ENCODE measurements at places on chromosomes 12 and 14.

- DNase-seq = no peak
Measured at GRCh38 chr14:65962952-65963351, 523.2 kb upstream of the CCDC196 start.

GRCh38 chr14:56720703-56721460 lies 89.4 kb downstream of the OTX2 start:
- no peak for DNase-seq

DNA sequence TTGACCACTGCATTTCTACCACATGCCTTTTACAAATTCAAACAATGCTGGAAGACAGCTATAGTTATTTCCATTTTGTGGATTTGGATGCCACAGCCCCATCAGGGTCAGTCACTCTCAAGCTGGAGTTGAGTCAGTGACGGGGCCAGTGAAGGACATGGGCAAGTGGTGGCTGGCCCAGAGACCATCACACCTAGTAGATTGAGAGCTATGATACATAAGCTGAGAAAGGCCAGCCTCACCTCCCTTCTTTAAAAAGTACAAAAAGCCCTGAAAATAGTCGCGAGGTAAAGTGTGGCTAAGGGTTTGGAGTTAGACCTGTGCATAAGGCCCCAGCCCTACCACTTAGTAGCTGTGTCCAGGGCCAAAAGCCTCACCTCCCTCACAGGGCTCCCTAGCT lies 4.1 kb downstream of the KCTD10 start:
- no peak for DNase-seq

GRCh38 chr12:5577741-5578140 lies 145.8 kb downstream of the NTF3 start:
- DNase-seq = no peak

- no peak for DNase-seq
Measured at GRCh38 chr12:114762490-114763110, 78.6 kb upstream of the TBX3 start.

GRCh38 chr12:45234139-45234865 lies 18.4 kb downstream of the ANO6 start:
- no peak for DNase-seq

GRCh38 chr14:24130717-24131548 lies 474 bp downstream of the FITM1 start:
- DNase-seq = no peak

- no peak for DNase-seq
Measured at GRCh38 chr14:69808919-69809808, 12.1 kb upstream of the SLC10A1 start.

- no peak for DNase-seq
Measured at GRCh38 chr14:64503434-64504309, at the start of gene ZBTB25. Gene ZBTB25, minus strand, starts transcription at chr14:64503838. Its CDS starts 13,305 bp downstream, at chr14:64490533.

GRCh38 chr12:107912421-107913004 lies 138.0 kb downstream of the ASCL4 start:
- no peak for DNase-seq

GRCh38 chr12:54126029-54126695 lies 62.6 kb downstream of the SMUG1 start:
- DNase-seq = no peak

GRCh38 chr12:4051596-4051995 lies 178.4 kb upstream of the PARP11 start:
- no peak for DNase-seq

DNA sequence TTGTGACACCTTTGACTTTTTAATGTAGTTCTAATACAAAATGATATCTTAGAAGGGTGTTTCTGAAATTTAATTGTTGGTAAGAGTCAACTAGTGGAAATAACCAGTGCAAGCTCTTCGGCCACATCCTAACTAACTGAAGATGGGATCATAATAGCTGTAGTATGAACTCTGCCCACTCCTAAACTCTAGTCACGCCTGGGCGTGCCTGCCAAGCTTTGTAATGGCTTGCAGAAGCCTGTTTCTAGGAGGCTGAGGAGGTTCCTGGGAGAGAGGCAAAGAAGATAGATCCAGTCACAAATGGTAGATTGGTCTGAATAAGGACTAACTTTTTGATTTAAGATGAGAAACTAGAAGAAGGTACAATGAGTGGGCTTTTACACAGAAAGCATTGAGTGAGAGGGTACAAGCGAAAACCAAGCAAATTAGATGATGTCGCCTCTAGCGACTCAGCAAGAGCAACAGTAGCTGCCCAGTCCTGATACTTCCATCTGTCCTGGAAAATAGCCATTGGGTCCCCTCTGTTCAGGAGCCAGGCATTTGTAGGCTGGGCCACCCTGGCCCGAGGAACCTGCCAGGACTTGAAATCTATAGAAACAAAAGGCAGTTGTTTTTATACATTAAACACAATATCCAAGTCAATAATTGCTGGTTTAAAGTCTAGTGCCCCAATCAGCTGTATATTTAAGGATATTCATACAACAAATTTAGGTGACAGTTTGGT lies 148.8 kb downstream of the SLC38A4 start:
- DNase-seq = no peak

GRCh38 chr14:37115406-37115805 lies 57.0 kb downstream of the SLC25A21 start:
- no peak for DNase-seq

DNA sequence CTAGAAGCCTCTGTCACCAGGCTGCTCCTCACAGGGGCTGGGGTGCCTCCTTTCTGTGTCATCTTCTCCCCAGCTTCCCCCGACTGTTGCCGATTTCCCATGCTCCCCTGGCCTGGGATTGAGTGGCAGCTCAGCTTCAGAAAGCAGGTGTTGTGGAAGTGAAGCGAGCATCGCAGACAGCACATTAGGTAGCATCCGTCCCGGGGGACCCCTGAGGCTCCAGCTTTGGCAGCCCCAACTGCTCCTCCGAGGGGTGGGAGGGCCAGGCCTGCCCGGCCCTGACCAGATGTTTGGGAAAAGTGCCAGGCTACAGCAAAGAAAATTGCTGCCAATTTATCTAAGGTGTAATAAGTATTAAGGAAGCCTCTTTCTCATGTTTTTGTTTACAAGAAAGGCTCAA lies 1045.6 kb downstream of the BCL11B start:
- DNase-seq = no peak

DNA sequence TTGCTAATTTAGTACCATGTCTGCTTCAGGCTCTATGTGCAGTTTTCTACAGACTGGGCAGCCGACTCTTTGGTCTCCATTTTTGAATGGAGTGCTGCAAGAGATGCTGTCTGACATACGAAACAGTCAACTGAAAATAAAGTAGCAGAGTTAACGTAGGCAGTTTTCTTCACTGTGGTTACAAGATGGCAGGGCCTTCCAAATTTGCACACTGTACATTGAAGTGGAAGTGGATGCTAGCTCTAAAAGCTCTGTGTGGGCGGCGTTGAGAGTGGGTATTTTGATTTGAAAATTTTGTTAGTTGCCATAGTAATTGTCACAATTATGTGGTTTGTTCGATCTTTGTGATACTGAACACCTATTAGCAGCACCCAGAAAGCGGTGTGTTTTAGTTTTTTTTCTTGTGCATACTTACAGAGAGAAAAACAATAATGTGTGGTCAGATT lies 154.9 kb upstream of the ATP2B1 start:
- DNase-seq = no peak

- DNase-seq = no peak
Measured at GRCh38 chr12:8078398-8078797, 3.7 kb upstream of the NECAP1 start.

DNA sequence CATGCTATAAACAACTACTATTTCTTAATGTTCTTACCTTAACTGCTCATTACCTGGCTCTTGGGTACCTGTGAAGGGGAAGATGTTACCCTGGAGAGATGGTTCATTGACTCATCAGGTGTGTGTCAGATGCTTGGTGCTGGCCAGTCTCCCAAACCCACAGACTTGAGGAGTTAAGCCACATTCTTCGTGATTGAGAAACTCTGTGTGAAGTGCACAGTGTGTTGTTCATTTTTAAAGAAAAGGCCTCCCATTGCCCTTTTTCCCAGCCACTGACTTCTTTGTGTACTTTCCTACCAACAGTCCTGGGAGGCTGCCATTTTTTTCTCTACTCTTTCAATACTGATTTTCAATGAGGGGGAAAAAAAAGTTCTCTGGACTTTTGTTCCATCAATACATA lies 3.2 kb downstream of the MGST1 start:
- no peak for DNase-seq

- DNase-seq = no peak
Measured at GRCh38 chr12:56151672-56152131, 685 bp upstream of the MYL6B start.

GRCh38 chr14:98345161-98345560 lies 926.8 kb downstream of the BCL11B start:
- DNase-seq = no peak

GRCh38 chr14:54893151-54893760 lies 9.4 kb downstream of the GCH1 start:
- no peak for DNase-seq

- DNase-seq = no peak
Measured at GRCh38 chr12:28479683-28480082, 289.4 kb downstream of the CCDC91 start.

GRCh38 chr12:15757553-15758255 lies 31.5 kb downstream of the EPS8 start:
- DNase-seq = no peak

DNA sequence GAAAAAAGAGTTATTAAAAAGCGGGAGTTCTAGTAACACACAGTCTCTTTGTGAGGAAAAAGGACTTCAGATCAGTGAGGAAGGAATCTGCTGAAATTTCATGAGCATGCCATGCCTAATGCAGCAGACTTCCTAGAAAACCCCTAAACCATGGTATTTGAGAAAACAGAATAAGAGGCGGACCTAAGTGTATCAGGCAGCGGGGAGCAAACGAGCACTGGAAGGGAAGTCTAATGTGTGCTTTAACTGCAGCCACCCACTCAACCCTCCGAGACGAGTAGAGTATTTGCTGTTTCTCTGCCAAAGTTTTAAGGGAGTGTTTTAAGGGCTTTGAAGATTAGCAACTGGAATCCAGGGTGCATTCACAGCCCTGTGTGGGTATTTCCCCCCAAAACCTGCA lies 36.5 kb downstream of the ACADS start:
- DNase-seq = no peak

DNA sequence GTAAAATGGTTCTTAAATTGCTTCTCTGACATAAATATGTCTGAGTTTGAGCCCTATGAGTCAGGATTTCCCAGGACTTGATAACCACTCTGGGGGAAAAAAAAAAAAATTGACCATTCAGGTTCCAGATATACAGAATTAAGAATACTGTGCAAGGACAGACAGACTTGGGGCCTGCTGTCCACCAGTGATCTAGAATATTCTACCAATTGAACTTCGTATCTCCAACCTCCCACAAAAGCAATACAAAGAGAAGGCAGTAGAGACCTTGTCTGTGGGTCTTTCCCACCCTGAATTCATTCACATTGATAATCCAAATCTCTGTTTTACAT lies 4.1 kb downstream of the SINHCAF start:
- no peak for DNase-seq

- no peak for DNase-seq
Measured at GRCh38 chr14:74217672-74218448, 21.4 kb upstream of the VSX2 start.

DNA sequence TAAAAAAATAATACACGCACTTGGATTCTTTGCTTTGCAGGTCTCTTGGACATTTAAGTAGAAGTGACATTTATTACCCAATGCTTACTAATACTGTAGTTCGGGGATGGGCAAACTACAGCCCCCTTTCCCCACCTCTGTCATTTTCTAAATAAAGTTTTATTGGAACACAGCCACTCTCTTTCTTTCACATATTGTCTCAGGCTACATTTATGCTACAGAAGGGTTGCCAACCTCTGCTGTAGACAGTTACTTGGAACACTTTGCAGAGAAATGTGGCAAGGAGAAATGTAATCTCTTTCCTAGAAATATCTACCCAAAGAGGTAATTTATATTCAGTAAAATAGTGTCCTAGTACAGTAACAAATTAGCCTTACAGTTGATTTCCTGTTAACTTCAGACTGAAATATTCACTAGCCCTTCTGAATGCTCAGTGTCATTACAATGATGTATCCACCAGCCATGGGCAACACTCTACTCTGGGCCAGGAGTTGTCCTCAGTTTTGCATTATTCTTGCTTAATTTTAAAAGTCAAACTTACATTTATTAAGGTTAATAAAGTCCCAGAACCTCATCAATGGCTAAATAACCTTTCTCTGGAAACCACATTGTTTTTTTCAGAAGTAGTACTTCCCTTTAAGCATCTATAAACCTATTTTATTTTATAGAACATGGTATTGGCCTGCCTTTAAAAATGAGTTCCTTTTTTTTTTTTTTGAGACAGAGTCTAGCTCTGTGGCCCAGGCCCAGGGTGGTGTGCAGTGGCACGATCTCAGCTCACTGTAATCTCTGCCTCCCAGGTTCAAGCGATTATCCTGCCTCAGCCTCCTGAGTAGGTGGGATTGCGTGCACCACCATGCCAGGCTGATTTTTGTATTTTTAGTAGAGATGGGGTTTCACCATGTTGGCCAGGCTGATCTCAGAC lies 269.6 kb upstream of the AMIGO2 start:
- no peak for DNase-seq

- DNase-seq = no peak
Measured at GRCh38 chr12:117313926-117314325, 47.5 kb downstream of the NOS1 start.

All from cortex of kidney (tissue), 1 donor.